SHP77 (cell line): ENCODE measurements at places on chromosomes 6 and 20.

DNA sequence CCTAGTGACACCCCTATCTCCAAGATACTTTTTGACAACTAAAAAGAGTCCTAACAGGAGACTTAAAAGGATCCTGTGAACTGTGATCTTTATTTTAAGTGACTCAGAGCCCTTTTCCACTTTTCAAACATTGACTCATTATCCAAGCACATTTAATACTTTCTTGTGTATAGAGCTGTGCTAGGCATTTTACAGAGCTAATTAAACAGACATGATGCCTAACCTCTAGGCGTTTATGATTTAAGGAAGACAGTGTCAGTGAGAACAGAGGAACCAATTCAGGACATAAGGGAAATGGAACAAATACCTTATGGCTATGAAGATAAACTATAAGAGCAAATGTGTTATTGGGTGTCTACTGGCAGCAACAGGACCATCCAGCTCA, 282.6 kb downstream of the TPBG start:
- DNase-seq, result no peak

DNA sequence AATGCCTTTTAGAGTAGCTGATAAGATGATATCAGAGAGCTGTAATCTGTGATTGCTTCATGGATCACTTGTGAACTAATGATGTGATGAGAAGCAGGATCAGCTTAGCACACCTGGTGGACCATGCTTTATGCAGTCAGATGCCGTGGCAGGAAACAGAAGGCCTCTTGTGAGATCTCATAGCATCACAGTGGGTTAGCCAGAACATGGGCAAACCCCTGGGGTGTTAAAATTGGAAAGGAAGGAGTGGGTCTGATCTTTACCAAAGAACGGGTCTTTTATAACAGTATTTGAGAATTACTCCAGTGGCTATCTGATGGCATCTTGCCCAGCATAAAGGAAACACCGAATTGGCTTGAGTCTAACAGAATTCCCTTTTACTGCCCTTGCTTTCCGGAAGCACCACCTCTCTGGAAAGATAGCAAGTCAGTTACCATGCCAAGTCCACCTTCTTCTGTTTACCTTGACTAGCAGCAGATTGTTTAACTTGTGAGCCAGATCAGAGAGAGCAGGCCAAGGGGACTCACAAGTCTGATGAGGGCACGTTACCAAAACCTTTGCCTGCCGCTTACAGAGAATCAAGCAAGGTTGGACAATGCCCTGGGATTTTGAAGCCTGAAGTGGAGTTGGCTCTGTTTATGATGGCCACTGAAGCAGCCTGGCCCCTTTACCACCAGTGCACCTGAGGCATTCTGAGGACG, 20.9 kb upstream of the SRF start:
- DNase-seq, result no peak

GRCh38 chr20:46351357-46352058, 43.2 kb upstream of the CDH22 start:
- DNase-seq, result no peak

GRCh38 chr20:50824137-50824536, 29.3 kb downstream of the BCAS4 start:
- DNase-seq, result no peak

GRCh38 chr6:134835993-134836392, 113.9 kb downstream of the ALDH8A1 start:
- DNase-seq, result no peak

- no peak for DNase-seq
Measured at GRCh38 chr6:161407581-161407980, 133.7 kb upstream of the AGPAT4 start.

DNA sequence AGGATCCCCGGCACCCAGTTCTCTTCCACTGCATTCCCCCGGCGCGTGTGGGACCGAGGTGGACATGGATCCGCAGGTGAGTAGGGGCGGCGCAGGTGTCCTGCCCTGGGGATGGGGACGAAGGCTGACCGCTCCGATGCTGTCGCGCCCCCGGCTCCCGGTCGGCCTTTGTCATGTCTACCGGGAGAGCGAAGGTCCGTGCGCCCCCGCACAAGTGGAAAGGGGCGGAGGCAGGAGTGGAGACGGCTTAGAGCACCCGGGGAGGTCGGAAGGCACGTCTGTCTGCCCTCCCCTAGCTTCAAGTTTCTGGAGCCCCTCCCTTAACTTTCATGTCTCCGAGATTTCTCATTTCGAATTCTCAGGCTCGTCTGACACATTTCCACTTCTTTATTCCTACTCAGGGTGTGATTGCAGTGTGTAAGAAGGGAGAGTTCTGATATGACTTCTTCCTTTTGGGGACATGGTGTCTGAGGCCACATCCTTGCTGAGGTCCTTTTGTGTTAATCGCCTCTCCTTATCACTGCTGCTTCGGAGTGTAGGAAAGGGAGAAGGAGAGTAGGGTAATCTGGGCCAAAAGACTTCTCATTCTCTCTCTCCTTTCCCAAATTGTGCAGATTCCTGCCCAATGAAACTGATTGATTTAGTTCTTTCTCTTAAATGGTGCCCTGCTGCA, 435 bp downstream of the KIFC1 start:
- no peak for DNase-seq

- DNase-seq, result peak; percentile 20
Measured at GRCh38 chr20:37651932-37652331, 41.9 kb upstream of the CTNNBL1 start.

- DNase-seq, result no peak
Measured at GRCh38 chr20:46044896-46045295, 15.9 kb downstream of the SLC12A5 start.
